Activated T-helper 1 cell treated with anti-CD3 and anti-CD28 coated beads, Interleukin-2, amount 50 U/mL, for 16 hours (primary cell): ENCODE measurements at places on chromosomes 11 and 22.

- DNase-seq: no peak
Observed at GRCh38 chr22:36067235-36067558, 38.6 kb upstream of the RBFOX2 start.

DNA sequence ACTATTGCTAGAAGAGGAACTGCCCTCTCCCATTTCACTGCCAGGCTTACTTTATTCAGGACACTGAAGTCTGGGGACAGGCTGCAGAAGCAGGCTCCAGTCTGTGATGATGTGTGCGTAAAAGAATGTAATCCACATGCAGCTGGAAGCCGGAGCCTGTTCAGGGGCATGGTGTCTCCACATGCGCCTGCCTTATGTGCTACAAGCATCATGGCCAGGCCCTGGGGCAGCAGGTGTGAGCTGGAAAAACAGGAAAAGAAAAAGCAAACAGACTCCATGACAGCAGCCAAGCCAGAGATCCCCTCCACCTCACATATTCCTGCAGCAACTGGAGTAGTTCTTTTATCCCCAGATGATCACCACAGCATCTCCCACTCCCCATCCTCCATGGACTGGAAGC is 33.4 kb downstream of the ARFGAP2 start:
- DNase-seq: no peak

DNA sequence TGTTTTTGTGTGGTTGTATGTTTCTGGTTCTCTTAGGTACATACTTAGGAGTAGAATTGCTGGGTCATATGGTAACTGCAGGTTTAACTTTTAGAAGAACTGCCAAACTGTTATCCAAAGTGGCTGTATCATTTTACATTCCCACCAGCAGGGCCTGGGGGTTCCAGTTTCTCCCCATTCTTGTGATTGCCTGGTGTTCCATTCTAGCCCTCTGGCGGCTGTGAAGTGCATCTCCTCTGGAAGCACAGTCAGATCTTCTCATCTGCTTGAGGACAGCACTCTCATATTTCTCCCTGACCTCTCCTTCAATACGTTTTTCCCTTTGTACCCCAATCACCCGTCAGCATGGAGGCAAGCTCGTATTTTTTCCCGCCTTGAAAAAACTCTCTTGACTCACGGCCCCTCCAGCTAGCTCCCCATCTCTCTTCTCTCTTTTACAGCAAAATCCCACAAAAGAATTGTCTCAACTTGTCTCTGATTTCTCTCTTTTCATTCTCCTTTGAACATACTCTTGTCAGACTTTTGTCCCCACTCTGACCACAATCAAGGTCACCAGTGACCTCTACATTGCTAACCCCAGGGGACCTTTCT is 56.8 kb upstream of the THY1 start:
- no peak for DNase-seq

GRCh38 chr11:15941206-15941770 is 415.1 kb downstream of the SOX6 start:
- DNase-seq: no peak

DNA sequence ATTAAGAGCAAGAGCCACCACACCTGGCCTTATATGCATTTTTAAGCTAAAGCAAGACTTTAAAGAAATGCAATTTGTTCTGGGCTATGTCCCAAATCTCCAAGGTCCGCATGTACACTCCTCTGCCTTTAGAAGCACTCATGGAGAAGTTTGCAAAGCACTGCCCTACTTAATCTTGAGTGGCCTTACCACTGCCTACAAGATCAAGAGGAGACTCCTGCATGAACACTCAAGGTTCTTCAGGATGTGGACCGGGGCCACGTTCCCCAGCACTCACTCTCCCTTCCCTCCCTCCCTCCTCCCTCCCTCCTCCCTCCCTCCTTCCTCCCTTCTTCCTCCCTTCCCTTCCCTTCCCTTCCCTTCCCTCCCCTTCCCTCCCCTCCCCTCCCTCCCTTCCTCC is 63.2 kb upstream of the HSPA8 start:
- no peak for DNase-seq

GRCh38 chr11:123815122-123815521 is 9.0 kb upstream of the OR6M1 start:
- DNase-seq: no peak

DNA sequence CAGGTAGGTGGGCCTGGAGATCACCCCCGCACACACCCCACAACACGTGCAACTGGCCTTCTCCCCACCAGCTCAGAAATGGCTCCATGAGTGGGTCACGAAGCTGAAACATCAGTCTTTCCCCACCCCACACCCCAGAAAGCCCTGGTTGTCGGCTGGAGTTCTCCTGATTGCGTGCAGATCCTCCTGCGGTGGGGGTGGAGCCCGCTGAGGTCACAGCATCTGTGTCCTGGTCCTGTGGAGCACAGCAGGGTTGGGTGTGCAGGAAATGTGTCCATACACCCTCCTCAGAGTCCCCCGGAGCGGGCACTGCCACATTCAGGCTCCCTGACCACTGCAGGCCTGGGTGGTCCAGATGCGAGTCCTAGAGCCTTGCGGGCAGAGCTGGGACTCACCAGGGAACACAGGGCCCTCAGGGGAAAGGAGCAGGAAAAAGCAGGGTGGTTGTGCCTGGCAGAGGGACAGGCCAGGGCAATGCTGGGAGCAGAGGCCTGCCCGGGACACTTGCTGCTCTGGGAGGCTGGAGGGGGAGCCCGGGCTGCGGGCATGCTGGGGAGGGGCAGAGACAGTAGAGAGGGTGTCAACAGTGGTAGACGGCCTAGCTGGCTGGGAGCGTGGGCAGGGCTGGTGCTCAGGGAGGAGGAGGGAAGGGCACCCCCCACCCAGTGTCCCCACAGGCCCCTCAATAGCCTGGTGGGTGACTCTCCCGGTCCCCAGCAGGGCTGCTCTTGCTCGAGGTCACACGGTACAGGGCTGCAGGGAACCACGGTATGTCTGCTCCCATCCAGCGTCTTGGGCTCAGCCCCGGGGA is 42.4 kb upstream of the PPARA start:
- DNase-seq: no peak

GRCh38 chr11:103901656-103902055 is 134.8 kb upstream of the DDI1 start:
- DNase-seq: no peak

GRCh38 chr11:35664977-35665441 is 2.4 kb downstream of the TRIM44 start:
- DNase-seq: no peak

DNA sequence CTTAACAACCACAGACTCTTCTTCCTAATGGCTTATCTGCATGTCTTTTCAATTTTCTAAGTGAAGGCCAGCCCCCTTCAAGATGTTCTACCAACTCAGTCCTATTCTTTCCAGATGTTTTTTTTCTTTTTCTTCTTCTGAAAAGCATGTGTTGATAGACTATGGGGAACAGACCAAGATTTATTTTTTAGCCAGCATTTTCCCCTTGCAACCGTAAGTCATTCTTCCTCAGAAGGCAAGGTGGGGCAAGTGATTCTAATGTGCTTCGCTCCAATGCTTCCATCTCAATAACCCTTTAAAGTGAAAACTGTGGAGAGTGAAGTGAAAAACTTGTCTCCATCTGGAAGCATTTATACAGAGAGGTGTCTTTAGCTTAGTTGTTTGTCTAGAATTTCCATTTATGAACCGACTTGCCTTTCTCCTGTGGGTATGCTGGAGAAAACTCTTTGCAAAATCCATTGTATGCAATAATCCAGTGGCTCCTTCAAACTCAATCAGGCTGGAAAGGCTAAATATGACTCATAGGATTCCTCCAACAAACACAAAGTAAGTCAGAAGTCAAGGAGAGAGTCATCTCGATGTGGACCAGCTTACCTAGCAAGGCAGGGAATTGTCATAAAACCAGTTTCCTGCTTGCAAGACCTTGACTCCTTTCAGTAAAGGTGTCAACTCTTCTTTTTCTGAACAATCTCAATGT is 83.7 kb downstream of the MAML2 start:
- DNase-seq: no peak
